ENCODE measurements at places on chromosomes 13 and 19.

DNA sequence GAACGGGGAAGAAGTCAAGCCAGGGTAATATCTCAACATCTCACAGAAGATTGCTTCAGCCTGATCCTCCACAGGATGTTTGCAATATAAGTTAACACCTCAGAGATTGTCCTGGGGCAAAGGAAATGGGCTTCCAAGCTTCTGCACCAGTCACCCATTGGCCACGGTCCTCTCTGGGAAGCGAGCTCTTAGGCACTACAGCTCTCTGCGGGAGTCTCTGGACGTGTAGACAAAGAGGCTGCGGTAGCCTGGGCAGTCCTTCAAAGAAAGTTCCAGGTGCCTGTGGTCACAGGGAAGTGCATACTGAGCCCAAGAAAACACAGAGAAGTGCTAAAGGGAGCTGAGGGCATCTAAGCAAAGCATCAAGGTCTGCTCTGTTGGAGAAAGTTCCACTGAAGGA, 805.7 kb downstream of the DIAPH3 start:
- DNase-seq, result no peak

DNA sequence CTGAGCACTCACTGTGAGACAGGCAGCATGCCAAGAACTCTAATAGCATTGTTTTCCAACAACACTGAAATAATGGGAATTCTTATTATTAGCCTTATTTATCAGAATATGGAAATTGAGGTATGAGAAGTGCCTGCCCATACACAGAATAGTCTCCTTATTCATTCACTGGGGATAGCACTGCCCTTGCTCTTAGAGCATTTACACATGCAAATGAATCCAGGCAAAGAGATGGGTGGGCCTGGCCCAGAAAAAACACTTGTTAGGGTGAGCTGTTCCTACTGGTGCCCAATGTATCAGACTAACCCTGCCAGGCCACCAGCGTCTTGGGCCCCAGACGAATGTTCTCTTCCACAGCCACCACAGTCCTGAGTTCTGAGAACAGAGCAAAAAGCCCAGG, 112.9 kb downstream of the TUBA3C start:
- DNase-seq, result no peak

DNA sequence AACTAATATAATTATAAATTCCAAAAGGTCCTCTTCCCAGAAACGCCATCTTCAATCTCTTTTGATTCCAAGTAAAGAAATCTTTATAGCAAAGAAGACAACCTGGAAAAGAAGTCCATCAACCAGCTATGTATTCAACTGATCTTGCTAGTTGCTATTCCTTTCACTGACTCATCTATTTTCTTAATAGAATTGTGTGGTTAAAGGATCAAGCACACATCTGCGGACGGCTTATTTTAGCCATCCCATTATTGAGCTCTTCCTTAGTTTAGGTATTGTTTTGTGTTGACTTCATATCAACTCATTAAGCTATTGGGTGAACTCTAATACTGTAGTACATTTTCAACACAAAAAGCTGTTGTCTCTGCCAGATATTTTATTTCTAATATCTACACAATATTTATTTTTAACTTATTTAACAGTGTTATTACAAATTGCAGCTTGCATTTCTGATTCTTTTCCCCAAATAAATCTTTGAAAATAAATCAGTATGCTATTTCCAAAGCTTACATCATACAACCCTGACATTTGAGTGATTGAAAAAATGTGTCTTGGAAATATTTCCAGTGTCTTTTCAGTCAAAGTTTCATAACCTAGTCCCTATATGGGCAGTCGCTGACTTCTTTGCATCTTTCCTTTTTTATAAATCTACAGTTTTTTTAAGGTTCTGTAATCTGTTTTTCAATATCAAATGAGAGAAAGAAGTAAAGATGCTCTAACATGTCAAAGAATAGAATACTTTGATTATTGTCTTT, 158.8 kb upstream of the SPRY2 start:
- no peak for DNase-seq

GRCh38 chr13:87129602-87130300, 541.4 kb upstream of the SLITRK5 start:
- no peak for DNase-seq

DNA sequence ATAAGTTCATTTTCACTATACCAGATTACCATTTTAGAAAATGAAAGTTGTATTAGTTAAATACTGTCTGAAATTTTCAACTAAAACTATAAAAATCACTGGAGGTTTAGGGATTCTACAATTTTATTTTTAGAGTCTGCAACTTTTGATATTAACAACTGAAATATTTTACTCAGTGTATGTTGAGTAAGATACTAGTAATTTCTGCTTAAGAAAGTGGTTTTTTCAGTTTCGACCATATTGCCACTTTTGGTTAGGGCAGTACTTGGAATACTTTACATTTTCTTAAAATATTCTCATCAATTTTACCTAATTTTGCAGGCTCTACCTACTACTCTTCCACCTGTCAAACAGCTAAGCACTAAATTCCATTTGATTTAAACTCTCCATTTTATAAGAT, 59.6 kb downstream of the KCNRG start:
- DNase-seq, result no peak

- DNase-seq, result no peak
Measured at GRCh38 chr19:4099041-4099764, 24.7 kb downstream of the MAP2K2 start.

DNA sequence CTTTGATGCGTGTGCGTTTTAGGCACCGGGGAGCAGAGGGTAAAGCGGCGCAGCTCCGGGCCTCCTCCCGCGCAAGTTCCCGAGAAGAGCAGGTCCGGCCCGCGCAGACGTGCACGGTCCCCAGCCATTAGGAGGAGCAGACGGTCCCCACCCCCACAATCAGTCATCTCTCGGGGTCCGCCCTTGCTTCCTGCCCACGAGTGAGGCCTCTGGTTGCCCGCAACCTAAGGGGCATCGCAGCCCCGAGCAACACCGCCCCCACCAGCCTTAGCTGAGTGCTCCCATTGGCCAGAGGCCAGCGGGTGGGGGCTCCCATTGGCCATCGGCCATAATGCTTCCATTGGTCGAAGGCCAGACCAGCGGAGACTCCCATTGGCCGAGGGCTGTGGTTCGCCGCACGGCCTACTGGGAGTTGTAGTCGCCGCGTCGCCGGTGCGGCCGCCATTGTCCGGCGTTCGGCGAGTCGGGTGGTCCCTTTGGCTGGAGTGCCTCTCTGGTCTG, at the start of gene ZNF8:
ZNF8 (plus strand) TSS at position 415 of the 501 bp plus-strand sequence. CDS start 127 bp downstream, outside the sequence.
- DNase-seq, result peak; percentile 97

GRCh38 chr19:7787141-7787540, 24.1 kb downstream of the CLEC4M start:
- no peak for DNase-seq

GRCh38 chr13:53112522-53112921, 83.9 kb downstream of the OLFM4 start:
- no peak for DNase-seq

- DNase-seq, result no peak
Measured at GRCh38 chr19:1394252-1395193, 6.8 kb downstream of the GAMT start.

GRCh38 chr13:35850569-35850968, 280.6 kb downstream of the DCLK1 start:
- DNase-seq, result no peak

GRCh38 chr13:73440296-73440895, 381.6 kb downstream of the KLF5 start:
- no peak for DNase-seq

GRCh38 chr13:66853564-66853963, 376.6 kb downstream of the PCDH9 start:
- DNase-seq, result no peak

DNA sequence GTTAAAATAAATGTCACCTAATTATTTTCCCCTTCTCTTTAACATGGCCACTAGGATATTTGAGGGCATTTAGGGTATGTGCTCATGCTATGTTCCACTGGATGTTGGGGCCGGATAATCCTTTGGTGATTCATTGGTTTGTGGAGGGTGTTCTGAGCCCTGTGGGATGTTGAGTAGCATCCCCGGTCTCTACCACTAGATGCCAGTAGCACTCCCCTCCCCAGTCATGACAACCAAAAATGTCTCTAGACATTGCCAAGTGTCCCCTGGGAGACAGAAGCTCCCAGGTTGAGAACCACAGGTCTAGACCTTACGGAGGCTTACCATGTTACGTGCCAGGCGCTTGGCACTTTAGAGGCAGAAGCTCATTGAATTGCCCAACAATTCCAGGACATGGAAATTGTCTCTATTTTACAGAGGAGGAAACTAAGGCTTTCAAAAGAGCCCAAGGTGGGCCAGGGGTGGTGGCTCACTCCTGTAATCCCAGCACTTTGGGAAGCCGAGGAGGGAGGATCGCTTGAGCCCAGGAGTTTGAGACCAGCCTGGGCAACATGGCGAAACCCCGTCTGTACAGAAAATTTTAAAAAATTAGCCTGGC, 14.1 kb downstream of the SHANK1 start:
- DNase-seq, result no peak

- DNase-seq, result no peak
Measured at GRCh38 chr19:47096100-47096704, 17.4 kb downstream of the ZC3H4 start.

GRCh38 chr19:6362027-6362350, 658 bp downstream of the CLPP start:
- no peak for DNase-seq

GRCh38 chr13:79404985-79405384, 1.1 kb downstream of the RBM26 start:
- DNase-seq, result no peak

GRCh38 chr13:51643105-51643881, 59.0 kb downstream of the WDFY2 start:
- no peak for DNase-seq

- peak; percentile 62 for DNase-seq
Measured at GRCh38 chr19:7678971-7679751, 1.5 kb upstream of the TRAPPC5 start.

DNA sequence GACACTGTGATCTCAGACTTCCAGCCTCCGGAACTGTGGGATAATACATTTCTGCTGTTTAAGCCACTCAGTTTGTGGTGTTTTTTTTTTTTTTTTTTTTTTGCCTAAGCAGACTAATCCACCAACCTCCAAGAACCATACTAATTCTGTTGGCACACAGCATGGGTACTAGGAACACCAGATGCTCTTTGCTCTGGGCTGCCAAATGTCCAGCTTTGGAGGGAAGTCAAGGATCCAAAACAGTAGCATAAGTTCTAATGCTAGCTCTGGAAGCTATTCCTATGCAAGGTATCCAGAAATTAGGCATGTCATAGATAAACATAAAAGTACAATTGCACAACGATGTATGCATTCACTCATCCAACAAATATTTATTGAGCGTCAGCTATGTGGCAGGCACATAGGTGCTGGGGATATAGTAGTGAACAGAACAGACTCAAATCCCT, 64.5 kb upstream of the WDFY2 start:
- no peak for DNase-seq

GRCh38 chr19:56301886-56302620, 12.6 kb downstream of the ZSCAN5A start:
- DNase-seq, result no peak

DNA sequence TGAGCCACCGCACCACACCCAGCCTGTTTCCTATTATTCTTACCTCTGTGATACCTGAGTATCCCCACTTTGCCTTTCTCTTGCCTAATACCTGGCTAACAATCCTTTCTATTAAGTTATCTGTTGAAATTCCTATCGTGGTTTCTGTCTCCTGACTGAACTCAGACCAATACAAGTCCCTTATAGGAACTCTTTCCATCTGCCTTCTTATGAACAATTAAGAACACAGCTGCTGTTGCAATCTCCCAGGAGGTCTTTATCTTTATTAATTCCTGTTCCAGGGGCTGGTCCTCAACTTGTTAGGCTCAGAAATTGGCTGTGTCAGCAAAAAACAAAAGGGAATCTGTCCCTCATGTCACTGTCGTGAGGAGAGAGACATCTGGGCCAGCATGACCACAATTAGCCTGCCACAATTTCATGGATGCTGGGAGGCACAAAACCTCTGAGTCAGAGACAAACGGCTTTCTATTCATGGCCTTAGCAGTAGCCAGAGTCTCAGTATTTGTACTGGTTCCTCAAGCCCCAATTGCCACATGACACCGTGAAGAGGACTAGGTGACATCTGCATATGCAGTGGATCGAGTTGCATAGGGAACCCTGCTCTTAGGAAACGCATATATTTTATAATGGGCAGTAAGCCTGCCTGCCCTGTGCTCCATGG, 58.2 kb downstream of the NUFIP1 start:
- no peak for DNase-seq

DNA sequence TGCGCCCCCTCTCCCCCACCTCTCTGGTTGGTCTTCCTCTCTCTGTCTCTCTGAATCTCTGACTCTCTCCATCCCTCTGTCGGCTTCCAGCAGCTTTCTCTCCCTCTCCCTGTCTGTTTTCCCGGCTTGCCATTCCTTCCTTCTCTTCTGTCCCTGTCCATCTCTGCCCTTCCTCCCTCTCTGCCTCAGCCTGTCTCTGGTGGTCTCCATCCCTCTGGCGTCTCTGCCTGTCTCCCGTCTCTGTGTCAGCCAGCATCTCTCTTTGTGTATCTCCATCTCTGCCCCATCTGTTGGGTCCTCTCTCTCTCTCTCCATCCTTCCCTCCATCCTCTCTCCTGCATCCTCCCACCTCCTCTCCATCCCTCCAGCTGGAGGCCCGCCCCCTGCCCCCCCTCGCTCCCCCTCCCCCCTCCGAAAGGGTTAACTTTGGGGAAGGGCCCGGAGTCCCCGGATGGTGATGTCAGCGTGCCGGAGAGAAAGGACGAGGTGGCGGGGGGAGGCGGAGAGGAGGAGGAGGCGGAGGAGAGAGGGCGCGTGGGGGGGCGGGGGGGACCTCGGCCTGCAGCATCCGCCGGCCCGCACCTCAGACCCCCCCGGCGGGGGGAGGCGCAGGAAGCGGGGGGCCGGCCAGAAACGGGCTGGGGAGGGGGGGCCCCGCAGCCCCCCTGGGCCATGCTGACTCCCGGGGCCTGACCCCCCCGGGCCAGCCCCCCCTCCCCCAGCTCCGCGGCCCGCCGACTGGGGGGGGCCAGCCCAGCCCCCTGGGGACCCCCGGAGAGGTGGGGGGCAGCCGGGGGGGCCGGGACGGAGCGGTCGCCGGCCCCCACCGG, at the start of gene BRSK1:
BRSK1 (plus strand) TSS at position 450 of the 830 bp plus-strand sequence. CDS start 446 bp downstream, outside the sequence.
- DNase-seq, result peak; percentile 22

GRCh38 chr19:14118165-14119051, 846 bp upstream of the PRKACA start:
- DNase-seq, result no peak

- no peak for DNase-seq
Measured at GRCh38 chr19:43599635-43600295, 3.4 kb downstream of the ZNF576 start.

- no peak for DNase-seq
Measured at GRCh38 chr19:35294859-35295791, 3.2 kb downstream of the MAG start.

DNA sequence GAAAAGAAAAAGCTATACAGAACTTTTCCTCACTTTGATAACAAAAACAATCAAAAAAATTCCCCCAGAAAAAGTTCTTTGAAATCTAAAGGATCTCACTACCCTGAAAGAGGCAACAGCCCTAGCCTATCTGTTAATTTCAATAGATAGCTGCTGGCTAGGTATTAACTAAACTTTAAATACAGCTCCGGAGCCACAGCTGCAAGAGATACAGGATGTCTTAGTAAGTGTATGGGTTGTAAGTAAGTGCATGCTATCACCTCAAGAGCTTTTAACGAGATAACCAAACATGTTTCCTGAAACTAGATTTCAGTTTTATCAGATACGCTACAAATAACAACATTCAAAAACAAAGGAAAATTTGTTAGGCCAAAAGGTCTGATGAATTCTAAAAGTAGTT, 148.4 kb downstream of the KLF12 start:
- no peak for DNase-seq

Measured in activated CD8-positive, alpha-beta memory T cell treated with anti-CD3 and anti-CD28 coated beads for 4 hours (primary cell).